ENCODE measurements at places on chromosomes 3 and 15.

DNA sequence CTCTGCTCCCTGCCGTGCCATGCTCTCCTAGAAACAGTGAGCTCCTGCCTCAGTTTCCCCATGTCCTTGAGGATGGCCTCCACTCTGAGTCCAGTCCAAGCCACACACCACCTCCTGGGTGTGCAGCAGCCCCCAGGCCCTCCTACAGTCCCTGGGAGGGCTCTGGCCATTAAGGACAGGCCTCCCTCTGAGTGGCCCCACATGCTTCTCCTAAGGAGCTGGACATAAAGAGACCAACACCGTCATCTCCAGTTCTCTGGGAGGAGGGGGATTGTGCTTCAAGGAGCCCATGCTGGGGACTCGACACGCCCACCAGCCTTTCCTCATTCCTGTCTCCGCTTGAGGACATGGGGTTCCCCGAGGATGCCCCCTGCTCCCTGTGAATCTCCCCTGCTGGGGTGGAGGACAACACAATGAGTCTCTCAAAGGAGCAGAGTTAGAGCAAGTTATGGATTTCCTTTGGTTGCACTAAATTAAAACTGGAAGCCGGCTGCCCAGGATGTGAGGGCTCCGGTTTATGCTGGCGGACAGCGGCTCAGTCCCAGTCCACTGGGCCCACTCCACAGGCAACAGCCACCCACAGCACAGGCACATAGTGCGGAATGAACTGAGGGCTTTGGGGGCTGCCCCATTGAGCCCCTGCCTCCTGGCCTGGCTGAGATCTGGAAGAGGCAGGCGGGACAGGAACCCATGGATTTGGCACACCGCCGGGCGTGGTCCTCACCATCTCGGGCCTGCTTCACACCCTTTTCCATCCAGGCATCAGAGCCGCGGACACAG is 165.6 kb upstream of the IQSEC1 start:
- DNase-seq, result no peak

DNA sequence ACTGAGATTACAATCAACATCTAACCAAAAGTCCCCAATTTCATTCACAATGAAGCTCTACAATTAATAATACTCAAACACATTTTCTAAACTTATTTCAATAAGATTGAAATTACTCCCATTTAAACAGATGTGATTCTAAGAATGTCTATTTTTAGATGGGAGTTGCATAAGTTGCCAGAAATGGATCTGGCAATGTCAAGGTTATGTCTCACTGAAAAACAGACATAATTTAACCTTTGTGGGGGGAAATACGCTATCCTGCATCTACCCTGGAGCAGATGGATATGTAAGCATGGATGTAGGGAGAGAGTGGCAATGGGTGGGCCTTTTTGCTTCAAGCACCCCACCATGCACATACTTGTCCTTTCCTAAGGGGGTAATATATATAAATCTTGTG is 6.7 kb upstream of the EIF1B start:
- no peak for DNase-seq

DNA sequence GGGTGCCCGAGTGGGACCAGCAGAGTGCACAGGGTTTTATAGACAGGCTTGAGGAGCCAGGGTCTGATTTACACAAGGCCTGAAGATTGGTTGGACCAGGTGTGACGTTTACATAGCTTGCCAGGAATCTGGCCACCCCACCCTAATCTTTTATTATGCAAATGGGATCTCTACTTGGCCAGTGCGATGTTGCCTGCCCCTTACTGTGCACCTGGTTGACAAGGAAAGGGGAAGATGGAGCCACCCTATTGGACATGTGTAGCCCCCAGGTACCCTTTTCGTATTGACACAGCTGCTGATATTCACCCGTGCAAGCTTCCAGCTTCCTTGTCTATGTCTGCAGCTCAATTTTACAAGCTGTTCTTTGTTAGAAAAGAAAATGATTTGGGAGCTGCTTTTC is 132.0 kb downstream of the ARNT2 start:
- DNase-seq, result no peak

- no peak for DNase-seq
Observed at GRCh38 chr3:190356246-190356645, 31.7 kb upstream of the CLDN16 start.

GRCh38 chr15:73049564-73050215 is 2.6 kb upstream of the NEO1 start:
- no peak for DNase-seq

- DNase-seq, result no peak
Observed at GRCh38 chr3:167843481-167843880, 108.0 kb downstream of the SERPINI1 start.

DNA sequence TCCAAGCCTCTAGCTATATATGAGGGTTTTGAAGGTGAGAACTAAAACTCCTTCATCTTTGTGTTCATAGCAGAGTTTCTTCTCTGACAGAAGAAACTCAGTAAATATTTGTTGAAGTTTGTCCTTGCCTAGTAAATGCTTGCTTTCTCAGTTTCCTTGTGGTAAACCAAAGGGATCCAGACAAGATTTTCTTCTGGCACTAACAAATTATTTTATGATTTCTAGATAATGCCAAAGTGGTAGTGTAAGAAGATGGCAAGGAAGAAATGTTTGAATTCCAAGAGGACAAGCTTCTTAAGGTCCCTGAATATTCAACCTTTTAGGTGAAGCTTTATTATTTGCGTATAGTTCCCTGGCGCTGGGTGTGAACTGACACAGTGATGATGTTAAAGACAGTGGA is 14.4 kb downstream of the ARIH1 start:
- DNase-seq, result no peak

DNA sequence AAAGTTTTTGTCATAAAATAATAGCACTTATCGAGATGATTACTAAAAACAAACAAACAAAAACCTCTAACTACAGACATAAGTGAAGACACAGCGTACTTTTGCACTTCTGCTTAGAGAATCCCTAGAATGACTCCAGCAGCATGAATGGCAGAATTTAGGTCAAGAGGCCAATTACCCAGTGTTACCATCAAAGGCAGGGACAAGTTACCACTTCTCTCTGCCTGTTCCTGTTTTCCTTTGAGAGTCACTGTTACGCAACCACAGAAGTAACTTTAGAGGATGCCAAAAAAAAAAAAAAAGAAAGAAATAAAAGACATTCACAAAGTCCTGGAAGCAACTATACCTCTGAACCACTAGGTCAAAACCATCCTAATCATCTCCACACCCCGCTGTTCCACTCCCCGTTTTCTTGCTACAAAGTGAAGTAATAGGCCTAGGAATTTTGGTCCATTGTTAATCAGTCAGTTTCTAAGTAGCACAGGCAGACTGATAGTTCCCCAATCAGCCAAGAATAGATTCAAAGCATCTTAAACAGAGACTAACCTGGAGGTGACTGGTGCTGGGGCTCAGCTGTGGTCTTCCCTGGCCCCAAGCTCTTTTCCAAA is 41.9 kb downstream of the FMN1 start:
- no peak for DNase-seq

DNA sequence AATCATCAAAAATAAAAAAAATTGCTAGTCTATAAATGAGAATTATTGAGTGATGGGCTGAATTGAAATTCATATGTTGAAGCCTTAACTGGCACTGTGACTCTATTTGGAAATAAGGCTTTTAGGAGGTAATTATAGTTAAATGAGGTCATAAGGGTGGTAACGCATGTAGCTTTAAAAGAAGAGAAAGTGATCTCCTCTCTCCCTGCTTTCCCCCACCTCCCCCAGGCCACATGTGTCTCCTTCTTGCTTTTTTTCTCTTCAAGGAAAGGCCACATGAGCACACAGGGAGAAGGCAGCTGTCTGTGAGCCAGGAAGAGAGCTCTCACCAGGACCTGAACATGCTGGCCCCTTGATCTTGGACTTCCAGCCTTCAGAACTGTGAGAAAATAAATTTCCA is 48.2 kb upstream of the ARPP19 start:
- DNase-seq, result no peak

GRCh38 chr15:43253431-43254403 is 13.0 kb downstream of the TGM5 start:
- peak; percentile 53 for DNase-seq

DNA sequence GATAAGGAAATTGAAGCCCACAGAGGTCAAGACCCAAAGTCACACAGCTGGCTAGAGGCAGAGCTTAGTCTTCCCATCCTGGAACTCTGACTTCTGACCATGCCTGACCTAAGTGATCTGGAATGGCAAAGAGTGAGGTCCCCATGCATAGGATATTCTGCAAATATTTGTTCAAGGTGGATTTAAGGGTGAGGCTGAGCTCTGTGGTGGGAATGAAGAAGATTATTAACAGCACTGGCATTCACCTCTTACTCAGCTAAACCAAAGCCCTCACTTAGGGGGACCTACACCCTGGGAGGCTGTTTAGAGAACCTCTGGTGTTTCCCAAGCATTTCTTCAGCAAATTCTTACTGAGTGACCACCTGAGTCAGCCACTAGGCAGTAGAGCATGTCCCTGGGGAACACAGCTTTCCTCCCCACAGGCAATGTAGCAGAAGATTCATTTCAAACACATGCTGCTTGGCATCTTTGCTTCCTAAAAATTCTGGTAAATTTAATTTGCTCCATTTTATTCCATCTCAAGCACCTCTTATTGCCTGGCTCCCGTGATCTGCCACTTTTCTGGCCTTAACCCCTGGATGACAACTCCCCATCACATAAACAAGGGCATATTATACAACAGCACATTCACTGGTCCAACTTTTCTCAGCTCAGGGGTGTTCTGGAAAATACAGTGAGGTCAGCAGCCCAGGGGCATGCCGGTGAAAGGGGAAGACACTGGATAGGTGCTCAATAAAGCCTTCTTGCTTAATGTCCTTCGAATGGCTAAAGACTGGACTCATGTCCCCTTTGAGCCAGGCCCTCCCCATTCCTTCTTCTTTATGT is 176.0 kb downstream of the ABHD5 start:
- peak; percentile 97 for DNase-seq

- DNase-seq, result no peak
Observed at GRCh38 chr3:123444744-123445143, 4.1 kb downstream of the ADCY5 start.

DNA sequence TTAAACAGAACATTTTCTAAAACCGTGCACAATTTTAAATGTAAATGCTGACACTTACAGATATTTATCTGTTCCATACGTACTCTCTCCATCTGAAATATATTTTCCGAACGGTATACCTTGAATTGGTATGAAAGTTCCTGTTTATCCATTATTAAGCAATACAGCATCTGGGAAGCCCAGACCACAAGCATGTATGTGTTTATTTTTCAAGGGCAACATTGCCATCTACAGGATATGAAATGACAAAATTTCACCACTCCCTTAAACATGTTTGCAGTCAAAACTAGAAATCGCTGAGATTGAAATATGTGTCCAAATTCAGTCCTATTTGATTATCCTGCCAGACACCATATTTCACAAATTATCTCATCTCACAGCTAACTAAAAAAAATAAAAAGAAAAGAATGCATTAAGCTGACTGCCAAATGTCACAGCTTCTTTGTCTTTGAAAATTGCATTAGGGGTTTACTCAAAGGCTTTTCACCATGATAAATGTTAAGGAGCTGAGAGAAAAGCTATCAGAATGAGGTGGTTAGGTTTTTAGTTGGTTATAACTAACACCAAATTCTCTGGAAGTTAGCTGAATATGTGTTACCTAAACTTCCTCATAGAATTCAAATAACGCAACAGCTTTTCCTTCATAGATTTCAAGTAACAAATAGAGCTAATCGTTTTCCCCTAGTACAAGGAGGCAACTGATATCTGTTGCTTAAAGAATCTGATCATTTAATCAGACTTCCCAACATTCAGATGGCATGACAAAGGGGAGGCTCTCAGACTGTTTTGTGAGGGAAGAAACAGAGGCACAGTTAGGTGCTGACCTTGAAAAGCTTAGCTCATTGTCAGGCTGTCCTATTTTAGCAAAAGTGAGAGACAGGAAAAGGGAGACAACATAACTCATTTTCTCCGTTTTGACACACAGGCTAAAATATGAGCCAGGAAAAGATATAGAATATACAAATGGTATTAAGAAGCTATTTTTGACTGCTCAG is 533.1 kb downstream of the TBL1XR1 start:
- DNase-seq, result peak; percentile 57

DNA sequence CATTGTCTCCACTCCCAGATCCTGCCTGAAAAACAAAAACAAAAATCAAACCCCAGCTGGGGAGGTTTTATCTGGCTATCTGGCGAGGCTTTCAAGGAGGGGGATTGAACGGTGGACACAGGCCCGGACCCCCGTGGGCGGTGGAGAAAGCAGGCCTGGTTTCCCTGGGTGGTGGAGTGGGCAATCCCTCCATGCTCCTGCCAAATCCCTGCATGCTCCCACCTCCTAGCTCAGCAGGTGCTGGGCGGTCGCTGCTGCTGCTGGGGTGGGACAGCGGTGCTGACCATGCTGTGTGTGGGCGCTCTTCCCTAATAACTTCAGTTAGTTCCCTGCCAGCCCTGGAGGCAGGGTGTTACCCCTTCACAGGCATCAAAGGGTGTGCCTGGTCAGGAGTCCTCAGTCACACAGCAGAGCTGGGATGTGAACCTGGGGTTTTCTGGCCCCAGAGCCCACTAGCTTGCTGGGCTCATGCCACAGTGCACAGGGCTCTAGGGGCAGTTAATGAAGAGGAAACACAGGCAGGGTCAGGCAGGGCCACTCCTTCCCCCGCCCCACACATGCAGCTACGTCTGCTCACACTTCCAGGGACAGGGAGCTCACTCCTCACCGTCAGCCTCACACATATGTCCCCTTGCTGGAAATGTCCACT is 15.9 kb upstream of the PLXND1 start:
- DNase-seq, result no peak

- DNase-seq, result peak; percentile 64
Observed at GRCh38 chr15:60758961-60759729, 280.2 kb upstream of the ICE2 start.

DNA sequence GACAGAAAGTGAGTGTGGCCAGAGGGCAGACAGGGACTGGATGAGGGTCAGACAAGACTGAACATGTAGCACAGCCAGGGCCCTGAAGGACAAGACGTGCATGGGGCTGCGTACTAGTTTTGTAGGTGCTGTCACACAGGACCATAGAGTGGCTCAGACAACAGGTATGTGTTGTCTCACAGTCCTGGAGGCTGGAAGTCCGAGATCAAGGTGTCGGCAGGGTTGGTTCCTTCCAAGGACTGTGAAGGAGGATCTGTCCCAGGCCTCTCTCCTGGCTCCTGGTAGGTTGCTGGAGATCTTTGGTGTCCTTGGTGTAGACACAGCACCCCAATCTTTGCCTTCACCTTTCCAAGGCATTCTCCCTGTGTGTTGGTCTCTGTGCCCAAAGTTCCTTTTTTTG is 136.4 kb downstream of the SRGAP3 start:
- no peak for DNase-seq

- DNase-seq, result peak; percentile 94
Observed at GRCh38 chr3:55167586-55168317, 239.9 kb upstream of the LRTM1 start.

- peak; percentile 49 for DNase-seq
Observed at GRCh38 chr3:175075269-175075668, 216.1 kb downstream of the NAALADL2 start.

DNA sequence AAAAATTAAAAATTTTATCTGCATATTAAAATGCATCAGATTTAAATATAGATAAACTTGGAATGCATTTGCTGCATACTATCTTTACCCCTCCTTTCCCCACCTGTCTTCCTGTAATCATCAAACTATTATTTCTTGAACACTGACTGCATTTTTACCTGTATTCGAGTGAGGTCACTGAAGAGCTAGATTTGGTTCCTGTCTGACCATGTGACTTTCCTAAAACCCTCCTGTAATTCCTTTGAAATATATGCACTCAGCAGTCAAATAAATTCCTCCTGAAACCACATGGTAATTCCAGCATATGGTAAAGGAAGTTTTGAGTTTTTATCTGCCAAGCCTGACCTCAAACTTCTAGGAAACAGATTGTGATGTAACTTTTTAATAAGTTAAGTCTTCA is 445.6 kb upstream of the FRG2C start:
- DNase-seq, result no peak

- peak; percentile 0 for DNase-seq
Observed at GRCh38 chr3:59480486-59480995, 430.7 kb upstream of the CFAP20DC start.
